ENCODE measurements at places on chromosomes 4 and X. TPM values are rescaled to one million over a fixed set of nuclear protein-coding genes. Genes with fewer than 3 reads are reported as not detected.

- DNase-seq, result no peak
Observed at GRCh38 chr4:148776941-148777340, 334.7 kb upstream of the NR3C2 start.

DNA sequence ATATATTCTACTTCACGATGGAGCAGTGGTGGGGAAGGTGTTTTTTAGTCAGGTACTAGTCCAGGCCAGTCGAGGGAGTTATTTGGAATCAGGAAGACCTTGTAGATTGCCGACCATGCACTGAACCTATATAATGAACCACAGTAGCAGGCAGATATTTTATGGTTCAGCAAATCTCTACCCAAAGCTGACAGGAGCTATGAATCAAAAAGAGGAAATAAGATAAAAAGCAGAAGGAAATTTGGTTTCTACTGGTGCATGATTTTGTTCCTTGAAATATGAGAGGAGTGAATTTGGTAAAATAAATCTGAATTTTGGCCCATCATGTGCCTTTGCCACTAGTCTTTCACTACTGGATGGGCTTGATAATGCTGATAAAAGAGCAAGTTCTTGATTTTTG, 924.3 kb upstream of the DIAPH2 start:
- no peak for DNase-seq

DNA sequence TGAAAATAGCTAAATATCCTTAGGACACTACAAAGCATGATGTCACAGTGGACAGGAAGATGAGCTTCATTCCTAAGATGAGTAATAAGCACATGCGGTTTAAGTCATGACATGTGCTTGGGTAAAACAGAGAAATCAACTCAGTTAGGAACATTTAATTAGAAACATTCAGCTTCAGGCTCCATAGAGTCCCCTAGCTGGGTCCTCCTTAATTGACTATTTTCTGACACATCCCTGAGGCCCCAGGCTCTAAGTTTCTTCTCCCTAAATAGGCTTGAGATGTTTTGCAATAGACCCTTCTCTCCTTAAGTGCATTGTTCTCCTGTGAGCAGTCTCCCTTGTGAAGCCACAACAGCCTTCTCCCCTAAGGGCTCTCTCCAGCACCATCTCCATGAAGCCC, 70.4 kb upstream of the ANXA3 start:
- no peak for DNase-seq

DNA sequence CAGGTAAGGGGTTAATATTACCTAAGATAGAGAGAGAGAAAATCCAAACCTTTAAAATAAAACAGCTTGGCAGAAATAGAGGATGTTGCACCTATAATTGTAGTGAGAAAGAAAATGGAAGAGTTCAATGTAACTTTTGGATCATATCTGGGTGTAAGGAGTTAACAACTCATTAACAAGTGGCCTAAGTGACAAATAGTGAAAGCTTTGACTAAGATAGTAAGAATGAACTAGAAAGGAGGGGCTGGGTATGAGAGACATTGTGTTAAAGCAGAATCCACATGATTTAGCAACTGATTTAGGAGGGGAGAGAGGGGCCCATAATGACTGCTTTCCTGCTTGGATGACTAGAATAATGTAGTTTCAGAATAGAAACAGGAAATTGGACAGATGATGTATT, 761.0 kb downstream of the IL1RAPL1 start:
- DNase-seq, result no peak

DNA sequence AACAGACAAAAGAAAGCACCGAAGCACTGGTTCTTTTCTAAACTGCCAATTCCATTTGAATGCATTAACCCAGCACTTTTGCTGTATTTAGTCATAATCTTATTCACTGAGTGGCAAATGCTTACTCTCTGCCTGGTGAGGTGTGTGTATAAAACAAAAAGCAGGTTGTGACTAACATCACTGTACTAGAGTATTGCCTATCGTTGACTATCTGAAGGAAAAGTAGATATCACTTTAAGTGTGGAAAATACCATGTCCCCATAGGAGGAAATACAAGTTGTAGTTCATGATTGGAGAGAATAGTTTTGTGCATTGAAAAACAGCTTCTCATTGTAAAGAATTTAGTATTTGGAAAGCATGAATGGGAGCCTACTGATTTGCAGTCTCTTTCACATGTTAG, 2.7 kb downstream of the PDLIM5 start:
- DNase-seq, result no peak

GRCh38 chrX:123871309-123871708, 11.5 kb downstream of the XIAP start:
- DNase-seq, result no peak

DNA sequence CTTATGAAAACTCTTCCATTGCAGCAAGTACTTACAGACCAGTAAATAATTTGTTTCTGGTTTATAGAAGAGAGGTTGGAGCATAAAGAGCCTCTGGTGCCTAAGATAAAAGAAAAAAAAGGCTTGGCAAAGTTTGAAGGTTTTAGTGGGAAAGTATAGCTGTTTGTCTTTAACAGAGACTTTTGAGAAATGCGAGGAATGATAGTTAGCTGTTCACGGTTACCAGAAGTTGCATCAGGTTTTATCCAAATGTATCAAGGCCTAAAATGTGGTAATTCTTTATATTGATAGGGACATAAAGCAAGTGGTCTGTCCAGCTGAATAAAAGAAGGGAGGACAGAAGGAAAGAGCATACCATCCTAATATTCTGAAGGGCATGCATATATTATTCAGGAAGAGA, 29.3 kb downstream of the RAP1GDS1 start:
- DNase-seq, result no peak

DNA sequence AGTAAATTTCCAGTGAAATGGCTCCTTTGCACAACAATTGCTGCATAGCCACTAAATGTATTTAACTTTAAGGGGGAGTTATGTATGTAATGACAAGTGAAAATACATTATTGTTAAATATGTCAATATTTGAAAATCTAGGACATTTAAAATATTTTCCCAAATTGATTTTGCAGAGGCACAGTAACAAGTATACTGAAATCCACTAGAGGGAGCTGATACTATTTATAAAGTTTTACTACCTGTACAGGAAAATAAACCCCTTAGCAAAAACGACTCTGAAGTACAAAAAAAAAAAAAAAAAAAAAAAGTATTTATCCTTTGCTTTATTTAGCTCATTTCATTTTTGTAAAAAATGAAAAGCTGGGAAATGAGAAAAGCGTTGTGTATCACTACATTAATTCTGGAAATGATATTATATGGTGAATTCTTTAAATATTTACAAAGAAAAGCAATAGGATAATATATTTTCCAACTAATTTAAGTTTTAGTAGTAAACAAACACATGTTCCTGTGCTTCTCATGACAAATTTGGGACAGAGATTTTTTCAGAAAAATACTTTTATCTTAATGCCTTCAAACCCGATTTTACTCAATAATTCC, 727.7 kb downstream of the DMD start:
- DNase-seq, result no peak

GRCh38 chr4:98747393-98748091, 89.1 kb upstream of the TSPAN5 start:
- DNase-seq, result no peak

PF4V1 gene
- total RNA-seq, result not detected

DNA sequence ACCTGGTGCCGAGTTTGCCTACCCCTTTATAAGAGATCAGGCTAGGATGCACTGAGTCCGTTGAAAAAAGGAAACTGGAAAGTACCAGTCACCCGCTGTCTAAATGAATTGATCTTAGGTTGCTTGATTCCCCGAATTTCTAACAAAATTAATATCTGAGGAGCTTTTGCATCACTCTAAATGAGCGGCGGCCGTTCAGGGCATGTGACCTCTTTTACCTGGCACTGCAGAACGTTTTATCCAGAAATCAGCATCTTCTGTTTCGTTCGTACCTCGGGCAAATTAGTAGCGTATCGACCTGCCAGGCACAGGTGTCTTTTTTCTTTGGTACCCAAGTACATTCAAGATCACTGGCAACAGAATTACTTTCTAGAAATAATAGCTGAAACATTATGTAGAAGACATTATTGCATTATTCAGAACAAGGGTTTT, 876 bp downstream of the KLHL2 start:
- DNase-seq, result no peak

GRCh38 chrX:7390441-7390840, 242.5 kb upstream of the PUDP start:
- DNase-seq, result no peak

- DNase-seq, result no peak
Observed at GRCh38 chrX:111823128-111823527, 52.9 kb upstream of the TRPC5OS start.

- DNase-seq, result no peak
Observed at GRCh38 chr4:74095886-74096264, 3.1 kb downstream of the CXCL2 start.

DNA sequence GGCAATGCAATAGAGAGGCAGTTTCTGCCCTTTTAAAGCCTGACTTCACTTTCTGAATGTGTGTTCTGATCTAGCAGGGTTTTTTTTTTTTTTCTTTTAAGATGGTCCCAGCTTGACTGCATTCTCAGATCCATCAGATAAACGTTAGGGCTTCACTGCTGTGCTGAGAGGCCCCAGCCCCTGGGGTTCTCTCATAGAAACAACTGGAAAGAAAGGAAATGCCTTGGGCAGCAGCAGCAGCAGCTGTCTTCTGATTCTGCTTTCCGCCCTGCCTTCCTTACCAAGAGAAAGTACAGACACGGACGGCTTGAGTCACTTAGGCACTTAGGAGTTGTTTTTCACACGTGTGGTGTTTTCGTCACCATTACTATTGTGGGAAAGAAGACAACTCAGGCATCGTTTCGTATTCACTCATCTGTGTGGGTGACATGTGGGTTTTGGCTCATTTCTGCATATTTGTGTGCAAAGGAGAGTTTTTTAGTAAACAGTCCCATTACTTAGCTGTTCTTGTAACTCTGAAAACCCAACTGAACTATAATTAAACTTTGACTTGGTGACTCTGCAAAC, 172.0 kb downstream of the PTTG2 start:
- DNase-seq, result no peak

DMRTC1 gene
- not detected for total RNA-seq

DNA sequence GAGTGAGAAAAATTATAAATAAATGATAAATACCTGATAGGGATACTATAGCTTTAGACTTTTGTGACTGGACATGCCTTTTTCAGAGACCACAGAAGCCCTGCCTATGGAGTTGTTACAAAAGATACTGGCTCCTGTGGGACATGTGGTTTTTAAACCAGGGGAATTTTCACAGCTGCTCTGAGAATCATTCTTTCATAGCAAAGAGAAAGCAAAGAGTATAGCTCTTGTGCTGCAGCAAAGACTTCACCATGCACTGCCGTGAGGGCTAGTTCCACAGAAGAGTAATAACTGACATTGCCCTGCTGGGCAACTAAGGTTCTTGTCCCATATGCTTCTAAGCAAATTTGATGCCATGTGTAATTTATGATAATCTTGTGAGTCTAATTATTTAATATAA, 98.2 kb downstream of the MAPK10 start:
- DNase-seq, result no peak
